Mucosa of gallbladder (tissue), 1 donor: ENCODE measurements at places on chromosomes 5 and 9. TPM values are rescaled to one million over a fixed set of nuclear protein-coding genes. Genes with fewer than 3 reads are reported as not detected.

- DNase-seq: no peak
Observed at GRCh38 chr5:56352808-56353590, 119.9 kb upstream of the ANKRD55 start.

The PANK3 gene
- total RNA-seq: 56.7 TPM

GRCh38 chr9:97845130-97845529 is 7.9 kb upstream of the FOXE1 start:
- DNase-seq: no peak

DNA sequence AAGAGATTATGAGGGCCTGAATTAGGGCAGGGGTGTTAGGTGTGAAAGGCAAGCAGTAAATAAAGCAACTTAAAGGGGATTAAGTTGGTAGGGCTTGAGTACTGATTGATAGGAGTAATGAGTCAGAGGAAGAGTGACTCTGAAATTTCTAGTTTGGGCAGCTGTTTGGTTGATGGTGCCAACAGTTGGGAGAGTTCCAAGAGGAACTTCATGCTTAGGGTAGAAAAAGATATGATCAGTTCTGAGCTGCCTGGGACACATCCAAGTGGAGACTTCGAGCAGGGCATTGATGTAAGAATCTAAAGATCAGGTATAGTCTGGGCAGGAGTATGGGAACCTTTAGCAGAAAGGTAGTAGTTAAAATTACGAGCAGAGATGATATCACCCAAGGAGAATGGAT is 10.2 kb downstream of the MAMDC2 start:
- peak; percentile 57 for DNase-seq

The RANBP17 gene
- 13.9 TPM for total RNA-seq

The THOC3 gene
- 45.8 TPM for total RNA-seq

- no peak for DNase-seq
Observed at GRCh38 chr9:78438211-78438610, 141.3 kb downstream of the PSAT1 start.

DNA sequence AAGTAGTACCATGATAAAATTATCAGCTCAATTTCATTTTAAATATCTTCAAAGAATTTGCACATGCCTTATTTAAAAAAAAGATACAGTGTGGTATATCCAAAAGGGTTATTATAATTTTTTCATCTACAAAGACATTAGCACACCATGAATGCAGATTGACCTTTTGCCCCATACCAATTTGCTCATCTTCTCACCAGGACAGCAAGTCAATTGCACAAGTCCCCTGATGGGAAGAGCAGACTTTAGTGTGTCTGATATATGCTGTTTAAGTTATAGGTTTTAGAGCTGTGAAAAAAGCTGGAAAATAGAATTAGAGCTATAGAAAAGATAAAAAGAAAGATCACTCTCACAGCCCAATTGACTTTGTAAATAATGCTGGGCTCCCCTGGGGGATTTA is 325.8 kb upstream of the CDH6 start:
- no peak for DNase-seq

DNA sequence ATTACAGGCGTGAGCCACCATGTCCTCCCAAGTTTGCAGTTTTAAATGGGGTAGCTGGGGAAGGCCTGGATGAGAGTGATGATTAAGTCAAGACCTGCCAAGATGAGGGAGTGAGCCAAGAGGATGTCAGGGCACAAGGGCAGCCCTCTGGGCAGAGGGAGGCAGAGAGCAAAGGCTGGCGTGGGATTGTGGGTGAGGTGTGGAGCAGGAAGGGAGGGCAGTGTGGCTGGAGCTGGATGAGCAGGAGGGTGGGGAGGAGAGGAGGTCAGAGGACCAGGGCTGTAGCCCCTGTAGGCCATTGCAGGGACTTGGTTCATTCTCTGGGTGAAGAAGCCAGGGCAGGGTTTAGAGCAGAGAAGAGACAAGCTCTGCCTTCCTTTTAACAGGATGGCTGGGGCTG is 53.7 kb upstream of the CTNNA1 start:
- DNase-seq: no peak

DNA sequence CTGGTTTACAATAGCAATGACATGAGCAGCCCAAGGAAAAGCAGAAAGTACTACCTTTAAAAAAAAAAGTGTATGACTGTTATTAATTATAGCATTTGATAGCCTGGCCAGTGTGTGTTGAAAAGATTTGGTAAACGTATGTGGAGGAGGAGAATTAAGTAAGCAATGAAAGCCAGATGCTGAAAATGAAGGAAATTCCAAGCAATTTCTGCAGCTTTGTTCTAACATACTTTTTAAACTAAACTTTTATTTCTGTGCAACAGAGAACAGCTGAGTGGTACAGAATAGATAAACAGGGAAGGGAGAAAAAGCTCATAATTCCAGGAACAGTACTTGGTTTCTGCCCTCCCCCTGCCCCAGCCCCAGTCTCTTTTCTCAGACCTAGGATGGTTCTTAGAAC is 252.6 kb downstream of the ADAMTSL1 start:
- no peak for DNase-seq

DNA sequence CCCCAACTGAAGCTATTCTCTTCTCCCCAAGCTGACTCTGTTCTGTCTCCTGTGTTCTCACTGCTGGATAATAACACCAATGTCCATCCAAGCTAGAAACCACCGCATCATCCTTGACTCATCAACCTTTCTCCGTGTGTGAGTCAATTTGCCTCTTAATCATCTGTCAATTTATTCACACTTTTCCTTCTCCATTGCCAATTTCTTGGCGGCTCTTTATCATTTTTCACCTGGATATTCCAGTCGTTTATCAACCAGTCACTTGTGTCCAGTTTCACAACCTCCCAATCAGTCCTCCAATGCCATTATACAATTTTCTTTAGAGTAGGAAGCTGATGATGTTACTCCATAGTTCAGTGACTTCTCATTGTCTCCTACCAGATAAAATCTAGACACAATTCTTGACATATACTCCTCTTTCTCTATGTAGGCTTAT is 45.4 kb upstream of the LIFR start:
- no peak for DNase-seq

- no peak for DNase-seq
Observed at GRCh38 chr5:17037751-17038150, 101.7 kb upstream of the MYO10 start.

The BNC2 gene
- total RNA-seq: 52.0 TPM

DNA sequence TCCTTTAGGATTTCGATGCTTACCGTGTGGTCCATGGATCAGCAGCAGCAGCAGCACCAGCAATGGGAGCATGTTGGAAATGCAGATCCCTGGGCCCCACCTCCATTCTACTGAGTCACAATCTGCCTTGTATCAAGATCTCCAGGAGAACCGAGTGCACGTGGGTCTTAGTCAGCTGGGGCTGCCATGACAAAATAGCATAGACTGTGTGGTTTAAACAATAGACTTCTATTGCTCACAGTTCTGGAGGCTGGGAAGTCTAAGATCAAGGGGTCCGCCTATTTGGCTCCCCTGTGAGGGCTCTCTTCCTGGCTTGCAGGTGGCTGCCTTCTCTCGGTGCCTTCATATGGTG is 1.3 kb upstream of the PROP1 start:
- DNase-seq: no peak

DNA sequence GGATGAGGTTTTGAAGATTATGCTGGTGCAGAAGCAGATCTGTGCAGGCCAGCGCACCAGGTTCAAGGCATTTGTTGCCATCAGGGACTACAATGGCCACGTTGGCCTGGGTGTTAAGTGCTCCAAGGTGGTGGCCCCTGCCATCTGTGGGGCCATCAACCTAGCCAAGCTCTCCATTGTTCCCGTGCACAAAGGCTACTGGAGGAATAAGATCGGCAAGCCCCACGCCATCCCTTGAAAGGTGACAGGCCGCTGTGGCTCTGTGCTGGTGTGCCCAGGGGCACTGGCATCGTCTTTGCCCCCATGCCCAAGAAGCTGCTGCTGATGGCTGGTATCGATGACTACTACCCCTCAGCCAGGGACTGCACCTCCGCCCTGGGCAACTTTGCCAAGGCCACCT is 142.5 kb downstream of the SPATA31D1 start:
- no peak for DNase-seq
